ENCODE measurements at places on chromosomes 2 and 18. TPM values are rescaled to one million over a fixed set of nuclear protein-coding genes. Genes with fewer than 3 reads are reported as not detected.

DNA sequence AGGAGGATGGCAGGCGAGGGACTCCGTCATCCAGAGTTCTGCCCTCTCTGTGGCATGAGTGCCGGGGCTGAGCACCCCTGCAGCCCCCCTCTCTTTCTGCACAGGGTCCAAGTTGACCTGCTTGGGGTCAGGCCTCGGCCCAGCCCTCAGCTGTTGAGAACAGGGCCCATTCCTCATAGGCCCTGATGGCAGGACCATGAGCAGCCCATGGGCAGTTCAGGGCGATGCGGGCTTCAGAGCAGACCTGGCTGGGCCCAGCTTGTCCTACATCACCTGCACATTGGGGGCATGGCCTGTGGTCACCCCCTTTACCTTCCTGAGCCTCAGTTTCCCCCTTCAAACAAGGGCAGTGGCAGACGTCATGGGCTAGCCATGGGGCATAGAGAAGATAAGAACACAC, 238.1 kb downstream of the SEPTIN10 start:
- H3K27ac ChIP-seq: no peak overlapping the region
- H3K27me3 ChIP-seq: peaks cover 12% of the 10 kb centered on the region
- H3K4me1 ChIP-seq: no peaks in the 10 kb centered on the region
- no peaks in the 10 kb centered on the region for H3K36me3 ChIP-seq
- no peak for DNase-seq

DNA sequence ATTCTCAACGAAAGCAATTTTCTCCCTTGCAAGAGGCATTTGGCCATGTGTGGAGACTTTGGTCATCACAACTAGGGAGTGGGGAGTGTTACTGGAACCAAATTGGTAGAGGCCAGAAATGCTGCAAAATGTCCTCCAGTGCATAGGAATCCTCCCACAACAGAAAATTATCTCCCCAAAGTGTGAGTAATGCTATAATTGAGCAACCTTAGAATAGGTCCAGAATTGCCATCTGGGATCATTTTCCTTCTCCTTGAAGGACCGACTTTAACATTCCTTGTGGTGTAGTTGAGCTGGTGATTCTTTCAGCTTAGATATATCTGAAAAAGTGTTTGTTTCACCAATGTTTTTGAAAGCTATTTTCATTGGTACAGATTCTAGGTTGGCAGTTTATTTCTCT, 111.2 kb upstream of the SMIM21 start:
- H3K4me1 ChIP-seq: no peaks in the 10 kb centered on the region
- H3K36me3 ChIP-seq: no peaks in the 10 kb centered on the region
- no peaks in the 10 kb centered on the region for H3K27me3 ChIP-seq
- H3K4me3 ChIP-seq: no peak overlapping the region
- no peak overlapping the region for H3K27ac ChIP-seq

DNA sequence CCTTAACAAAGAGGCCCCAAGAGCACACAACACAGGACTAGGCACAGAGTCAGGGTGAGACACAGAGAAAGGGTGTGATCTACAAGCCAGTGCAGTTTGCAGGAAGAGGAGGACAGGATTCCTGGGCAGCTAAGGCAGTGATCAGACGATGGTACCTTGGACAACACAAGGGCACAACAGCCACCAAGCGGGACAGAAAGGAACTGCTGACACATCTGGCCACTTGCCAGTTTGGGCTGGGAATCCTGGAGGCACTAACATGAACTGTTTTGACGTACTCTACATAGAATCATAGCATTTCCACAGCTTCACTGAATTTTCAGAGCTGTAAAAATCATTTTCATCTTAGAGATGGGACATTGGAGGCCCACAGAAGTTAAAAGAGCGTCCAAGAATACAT, 221.5 kb upstream of the SLC35G4 start:
- H3K36me3 ChIP-seq: no peaks in the 10 kb centered on the region
- H3K27ac ChIP-seq: no peak overlapping the region
- no peaks in the 10 kb centered on the region for H3K4me1 ChIP-seq
- H3K4me3 ChIP-seq: no peak overlapping the region
- peaks cover 3% of the 10 kb centered on the region for H3K27me3 ChIP-seq

- peaks cover 3% of the 10 kb centered on the region for H3K36me3 ChIP-seq
- H3K27me3 ChIP-seq: peaks cover 2% of the 10 kb centered on the region
- DNase-seq: no peak
Measured at GRCh38 chr2:8922431-8922830, 81.1 kb downstream of the MBOAT2 start.

GRCh38 chr2:108316461-108317258, 28.0 kb downstream of the SULT1C2 start:
- no peak overlapping the region for H3K4me3 ChIP-seq
- H3K36me3 ChIP-seq: peaks cover 16% of the 10 kb centered on the region
- H3K27ac ChIP-seq: peak overlapping the region; percentile 99
- DNase-seq: no peak
- no peaks in the 10 kb centered on the region for H3K27me3 ChIP-seq

DNA sequence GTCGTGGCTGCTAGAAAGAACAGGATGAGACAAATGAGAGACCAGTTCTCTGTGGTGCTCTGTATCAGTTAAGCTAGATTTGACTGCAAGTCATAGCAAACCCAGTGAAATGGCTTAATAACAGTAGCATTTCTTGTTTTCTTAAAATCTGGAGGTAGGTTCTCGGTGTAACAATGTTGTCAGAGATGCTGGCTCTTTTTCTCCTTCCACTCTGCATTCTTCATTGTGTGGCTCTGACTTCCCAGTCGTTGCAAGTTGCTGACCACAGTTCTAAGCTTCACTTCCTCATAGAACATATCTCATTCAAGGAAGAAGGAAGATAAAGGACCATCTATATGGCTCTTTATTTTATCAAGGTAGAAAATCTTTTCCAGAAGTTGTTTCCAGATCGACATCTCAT, 7.9 kb upstream of the CKAP2L start:
- no peak overlapping the region for H3K4me3 ChIP-seq

DNA sequence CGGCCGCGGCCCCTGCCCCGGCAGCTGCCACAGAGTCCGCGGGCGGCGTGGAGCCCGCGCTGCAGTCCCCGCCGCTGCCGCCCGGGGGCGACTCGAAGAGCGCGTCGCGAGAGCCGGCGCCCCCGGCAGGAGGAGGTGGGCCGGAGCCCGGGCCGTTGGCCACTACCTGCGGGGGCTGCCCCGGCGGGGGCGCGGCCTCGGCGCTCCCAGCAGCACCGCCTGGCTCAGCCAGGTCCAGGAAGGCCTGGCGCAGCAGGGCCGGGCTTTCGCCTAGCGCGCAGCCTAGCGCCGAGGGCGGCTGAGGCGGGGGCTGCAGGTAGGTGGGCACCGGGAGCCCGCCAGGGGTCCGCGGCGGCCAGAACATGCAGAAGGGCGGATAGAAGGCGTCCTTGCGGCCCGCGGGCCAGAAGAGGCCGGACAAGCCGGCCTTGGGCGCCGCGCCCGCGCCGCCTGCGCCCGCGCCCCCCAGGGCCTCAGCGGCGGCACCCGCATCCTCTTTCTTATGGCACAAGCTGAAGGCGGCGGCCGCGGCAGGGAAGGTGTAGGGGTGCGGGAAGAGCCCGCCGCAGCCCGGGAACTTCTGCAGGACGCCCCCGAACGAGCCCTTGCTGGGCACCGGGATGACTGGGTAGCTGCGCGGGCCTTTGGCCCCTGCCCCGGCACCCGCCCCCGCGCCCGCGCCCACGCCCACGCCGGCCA, 3.9 kb downstream of the SKOR2 start:
- no peaks in the 10 kb centered on the region for H3K36me3 ChIP-seq
- peaks cover 84% of the 10 kb centered on the region for H3K27me3 ChIP-seq
- H3K4me3 ChIP-seq: no peak overlapping the region
- DNase-seq: no peak
- no peak overlapping the region for H3K27ac ChIP-seq
- no peaks in the 10 kb centered on the region for H3K4me1 ChIP-seq

DNA sequence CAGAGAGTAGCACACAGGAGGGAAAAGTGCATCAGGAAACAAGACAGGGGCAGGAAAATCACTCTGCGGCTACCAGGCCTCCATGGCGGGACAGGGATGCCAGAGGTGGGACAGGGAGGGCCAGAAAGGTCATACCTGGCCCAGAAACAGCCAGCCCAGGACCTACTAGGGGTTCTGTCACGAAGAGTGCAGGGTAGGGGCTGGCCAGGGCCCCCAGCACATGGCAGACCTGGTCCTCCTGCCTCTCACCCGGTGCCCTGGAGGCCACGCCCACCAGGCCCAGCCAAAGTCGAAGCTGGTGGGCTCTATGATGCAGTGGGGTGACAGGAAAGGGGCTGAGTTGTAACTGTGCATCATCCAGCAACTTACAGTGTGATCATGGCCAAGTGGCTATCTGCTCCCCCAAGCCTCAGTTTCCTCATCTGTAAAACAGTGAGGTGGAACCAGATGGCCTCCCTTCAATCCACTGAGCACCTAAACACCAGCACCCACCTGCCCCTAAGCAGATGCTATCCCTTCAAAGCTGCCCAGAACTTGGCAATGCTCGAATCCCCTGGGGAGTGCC, 10.6 kb downstream of the CYP26B1 start:
- H3K36me3 ChIP-seq: peaks cover 3% of the 10 kb centered on the region
- no peak overlapping the region for H3K27ac ChIP-seq
- peaks cover under 1% of the 10 kb centered on the region for H3K27me3 ChIP-seq
- no peak overlapping the region for H3K4me3 ChIP-seq

GRCh38 chr2:210128961-210129360, 42.2 kb downstream of the KANSL1L start:
- H3K27ac ChIP-seq: peak overlapping the region; percentile 13
- peaks cover 36% of the 10 kb centered on the region for H3K36me3 ChIP-seq
- peaks cover 9% of the 10 kb centered on the region for H3K4me1 ChIP-seq
- H3K27me3 ChIP-seq: no peaks in the 10 kb centered on the region
- no peak for DNase-seq

GRCh38 chr2:235055891-235056516, 104.2 kb downstream of the SH3BP4 start:
- H3K27me3 ChIP-seq: no peaks in the 10 kb centered on the region
- peaks cover 17% of the 10 kb centered on the region for H3K36me3 ChIP-seq
- no peak for DNase-seq
- peaks cover 1% of the 10 kb centered on the region for H3K4me1 ChIP-seq

The AQP12A gene
- not detected for total RNA-seq

The NEUROD1 gene
- total RNA-seq: 33.3 TPM

The OR6B2 gene
- total RNA-seq: not detected

The LIPG gene
- 34.4 TPM for total RNA-seq

The C1QL2 gene
- total RNA-seq: 0.14 TPM

Data from progenitor cell of endocrine pancreas (in vitro differentiated cells).